ENCODE measurements at places on chromosomes 16 and 17.

- no peak overlapping the region for H3K4me3 ChIP-seq
- no peak overlapping the region for H3K27ac ChIP-seq
- no peaks in the 10 kb centered on the region for H3K4me1 ChIP-seq
- peaks cover 3% of the 10 kb centered on the region for H3K27me3 ChIP-seq
- no peaks in the 10 kb centered on the region for H3K36me3 ChIP-seq
Observed at GRCh38 chr16:87101903-87102302, 215.3 kb downstream of the C16orf95 start.

- no peaks in the 10 kb centered on the region for H3K36me3 ChIP-seq
- H3K27ac ChIP-seq: no peak within 1 kb of the TSS
- H3K4me3 ChIP-seq: no peak within 1 kb of the TSS
- DNase-seq: no peak
Observed at GRCh38 chr17:18951941-18952842, at the start of gene SLC5A10. Gene SLC5A10, plus strand, starts transcription at chr17:18952165. Its CDS starts 41 bp downstream, at chr17:18952206.

DNA sequence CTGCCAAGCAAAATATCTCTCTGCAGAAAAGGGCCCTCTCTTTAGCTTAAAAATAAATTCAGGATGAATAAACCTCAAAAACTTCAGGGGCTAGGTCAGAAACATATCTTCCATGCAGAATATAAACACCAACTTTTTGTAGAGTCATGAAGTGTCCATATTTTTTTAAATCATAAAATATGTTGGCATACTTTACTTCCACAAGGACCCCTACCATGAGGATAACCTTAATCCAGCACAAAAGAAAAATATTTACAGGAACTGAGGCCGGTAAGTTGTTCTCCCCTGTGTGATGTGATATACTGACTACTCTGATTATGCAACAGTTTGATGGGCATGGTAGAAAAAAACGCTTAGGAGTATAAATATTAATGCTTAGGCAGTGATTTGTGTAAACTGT is 264.8 kb upstream of the CDH11 start:
- no peak overlapping the region for H3K4me3 ChIP-seq
- no peaks in the 10 kb centered on the region for H3K4me1 ChIP-seq
- no peaks in the 10 kb centered on the region for H3K27me3 ChIP-seq
- H3K27ac ChIP-seq: no peak overlapping the region
- no peak for DNase-seq

DNA sequence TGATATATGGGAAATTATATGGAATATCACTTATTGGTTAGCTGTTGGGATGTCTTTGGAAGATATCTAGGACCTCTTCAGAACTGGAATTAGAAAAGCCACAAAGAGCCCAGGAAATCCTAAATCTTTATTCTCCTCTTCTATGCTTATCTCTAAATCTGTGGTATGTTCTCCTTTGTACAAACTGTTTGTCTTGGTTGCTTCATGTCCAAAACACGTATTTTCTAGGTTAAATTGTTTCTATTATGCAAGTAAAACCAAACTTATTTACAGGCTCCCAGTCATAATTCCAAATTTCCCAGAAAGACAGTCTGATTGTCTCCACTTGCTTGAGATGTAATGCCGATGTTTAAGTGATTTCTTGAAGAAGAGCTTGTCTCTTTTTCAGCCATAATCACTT is 650.9 kb downstream of the CDH11 start:
- H3K27me3 ChIP-seq: no peaks in the 10 kb centered on the region
- H3K36me3 ChIP-seq: no peaks in the 10 kb centered on the region
- H3K4me1 ChIP-seq: no peaks in the 10 kb centered on the region

- no peak for DNase-seq
- H3K27ac ChIP-seq: no peak overlapping the region
- H3K4me1 ChIP-seq: no peaks in the 10 kb centered on the region
- no peaks in the 10 kb centered on the region for H3K36me3 ChIP-seq
- peaks cover 7% of the 10 kb centered on the region for H3K27me3 ChIP-seq
- H3K4me3 ChIP-seq: no peak overlapping the region
Observed at GRCh38 chr17:7809086-7809790, 24.8 kb upstream of the KDM6B start.

- peaks cover 18% of the 10 kb centered on the region for H3K4me1 ChIP-seq
- H3K27ac ChIP-seq: no peak overlapping the region
- DNase-seq: no peak
- H3K4me3 ChIP-seq: no peak overlapping the region
Observed at GRCh38 chr17:44191369-44191768, 4.6 kb downstream of the TMUB2 start.

DNA sequence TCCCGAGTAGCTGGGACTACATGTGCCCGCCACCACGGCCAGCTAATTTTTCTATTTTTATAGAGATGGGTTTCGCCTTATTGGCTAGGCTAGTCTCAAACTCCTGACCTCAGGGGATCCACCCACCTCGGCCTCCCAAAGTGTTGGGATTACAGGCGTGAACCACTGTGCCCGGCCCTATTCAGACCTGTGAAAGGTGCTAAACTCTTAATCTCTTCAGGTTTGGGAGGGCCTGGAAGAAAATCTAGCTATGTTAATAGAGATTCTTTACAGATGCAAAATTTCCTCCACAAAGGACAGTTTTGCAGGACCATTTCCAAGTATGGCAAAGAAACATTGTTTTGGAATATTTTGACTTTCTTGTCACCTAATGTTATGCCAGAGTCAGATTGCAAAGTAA is 3.1 kb upstream of the PLA2G15 start:
- DNase-seq: no peak
- no peak overlapping the region for H3K4me3 ChIP-seq
- H3K4me1 ChIP-seq: peaks cover 28% of the 10 kb centered on the region

- no peak overlapping the region for H3K4me3 ChIP-seq
- no peak overlapping the region for H3K27ac ChIP-seq
- DNase-seq: no peak
- no peaks in the 10 kb centered on the region for H3K27me3 ChIP-seq
Observed at GRCh38 chr16:72137380-72138063, 34.4 kb downstream of the PMFBP1 start.

GRCh38 chr16:22641131-22641628 is 130.5 kb downstream of the NPIPB5 start:
- no peak overlapping the region for H3K4me3 ChIP-seq
- peak; percentile 49 for DNase-seq
- H3K4me1 ChIP-seq: no peaks in the 10 kb centered on the region
- H3K36me3 ChIP-seq: no peaks in the 10 kb centered on the region

DNA sequence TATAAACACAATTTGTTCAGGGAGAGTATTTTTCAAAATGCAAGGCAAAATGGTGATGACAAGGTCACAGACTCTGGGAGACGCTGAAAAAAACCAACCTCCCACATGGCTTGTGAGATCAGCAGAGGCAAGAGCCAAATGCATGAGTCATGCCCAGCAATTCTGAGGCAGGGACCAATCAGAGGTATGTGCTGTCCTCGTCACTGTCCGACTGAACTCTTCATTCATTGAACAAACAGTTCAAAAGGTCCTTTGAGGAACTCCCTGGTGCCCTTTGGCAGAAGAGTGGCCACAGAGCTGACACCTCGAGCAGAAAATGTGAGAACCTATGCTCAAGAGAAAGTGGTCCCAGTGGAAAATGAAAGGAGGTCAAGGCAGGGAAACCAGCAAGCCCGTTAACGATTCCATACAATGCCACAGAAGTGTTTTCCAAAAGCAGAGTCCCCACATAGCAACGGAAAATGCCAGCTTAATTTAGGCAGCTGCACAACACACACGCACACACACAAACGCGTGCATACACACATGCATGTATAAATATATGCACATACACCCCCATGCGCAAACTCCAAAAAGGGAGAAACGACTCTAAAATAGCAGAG is 50.9 kb downstream of the CDH11 start:
- H3K27me3 ChIP-seq: no peaks in the 10 kb centered on the region
- DNase-seq: no peak
- no peaks in the 10 kb centered on the region for H3K4me1 ChIP-seq
- H3K27ac ChIP-seq: no peak overlapping the region
- no peaks in the 10 kb centered on the region for H3K36me3 ChIP-seq

DNA sequence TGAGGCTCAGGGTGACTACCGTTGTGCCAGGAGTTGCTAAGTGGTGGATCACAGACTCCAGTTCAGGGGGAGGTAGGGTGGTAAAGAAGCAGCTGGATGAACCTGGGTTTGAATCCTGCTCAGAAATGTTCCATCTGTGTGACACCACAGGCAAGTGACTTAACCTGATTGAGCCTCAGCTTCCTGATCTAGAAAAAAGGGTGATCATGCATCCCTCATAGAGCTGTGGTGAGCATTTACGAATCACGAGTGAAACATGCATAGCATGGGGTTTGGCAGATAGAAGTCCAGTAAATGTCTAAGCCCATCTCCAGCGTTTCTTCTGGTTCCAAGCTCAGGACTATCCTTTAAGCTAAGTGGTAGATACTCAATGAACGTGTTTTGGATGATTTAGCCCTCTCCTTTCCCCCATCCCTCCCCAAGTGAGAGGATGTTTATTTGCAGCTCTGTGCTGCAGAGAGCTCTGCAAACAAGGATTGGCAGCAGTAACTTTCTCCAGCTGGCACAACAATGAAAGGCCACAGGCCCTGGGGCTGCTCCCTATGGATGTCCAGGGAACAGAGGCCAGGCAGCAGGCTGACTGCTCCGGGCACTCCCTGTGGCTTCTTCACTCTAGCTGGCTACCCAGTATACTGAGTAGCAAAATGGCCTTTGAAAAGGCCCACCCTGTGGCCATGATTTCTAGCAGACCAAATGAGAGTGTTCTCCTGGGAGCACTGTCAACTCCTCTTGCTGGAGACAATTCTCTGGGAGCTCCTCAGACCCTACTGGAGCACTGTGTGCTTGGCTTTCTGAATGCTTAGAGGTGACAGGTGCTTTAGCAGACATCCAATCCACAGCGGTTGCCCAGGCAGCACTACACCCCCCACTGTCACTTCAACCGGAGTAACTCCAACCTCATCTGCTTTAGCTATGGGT is 21.3 kb downstream of the CA4 start:
- no peak for DNase-seq
- H3K27ac ChIP-seq: peak overlapping the region; percentile 53
- no peaks in the 10 kb centered on the region for H3K27me3 ChIP-seq
- H3K4me1 ChIP-seq: peaks cover 16% of the 10 kb centered on the region
- H3K4me3 ChIP-seq: no peak overlapping the region

DNA sequence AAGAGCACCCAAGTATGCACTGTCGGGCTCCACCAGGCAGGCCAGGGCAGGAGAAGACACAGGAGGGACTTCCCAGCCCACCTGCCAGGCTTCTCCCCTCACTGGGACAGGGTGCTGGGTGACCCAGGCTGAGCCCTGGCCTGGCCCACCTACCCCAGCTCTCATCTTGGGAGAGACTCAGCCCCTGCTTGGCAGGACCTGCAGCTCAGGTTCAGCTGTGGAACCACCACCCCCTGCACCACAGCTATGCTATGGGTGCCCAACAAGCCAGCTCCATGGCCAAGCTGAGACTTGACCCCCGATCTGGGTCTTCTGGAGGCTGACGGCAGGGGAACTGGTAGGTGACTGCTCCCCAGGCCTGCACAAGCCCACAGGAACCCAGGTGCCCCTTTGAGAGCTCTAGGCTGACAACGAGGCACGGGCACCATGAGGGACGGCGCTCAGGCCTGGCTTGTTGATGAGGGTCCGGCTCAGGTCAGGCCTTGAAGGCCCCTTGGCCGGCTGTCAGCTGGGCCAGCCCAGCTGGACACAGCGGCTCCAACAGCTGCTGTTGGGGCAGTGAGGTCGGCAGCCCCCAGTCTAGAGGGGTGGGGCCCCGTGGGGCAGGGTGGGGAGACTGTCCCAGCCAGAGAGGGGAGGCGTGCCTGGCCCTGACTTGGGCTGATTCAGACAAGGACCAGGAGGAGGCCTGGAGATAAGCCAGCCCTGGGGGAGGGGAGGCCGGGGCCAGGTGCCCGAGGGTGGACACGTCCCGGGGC is 4.6 kb downstream of the RPUSD1 start:
- peaks cover 15% of the 10 kb centered on the region for H3K4me1 ChIP-seq
- H3K27me3 ChIP-seq: no peaks in the 10 kb centered on the region
- DNase-seq: no peak
- peaks cover 29% of the 10 kb centered on the region for H3K36me3 ChIP-seq

GRCh38 chr17:28045304-28045703 is 2.8 kb downstream of the NLK start:
- DNase-seq: no peak
- H3K4me3 ChIP-seq: peak overlapping the region; percentile 33
- no peaks in the 10 kb centered on the region for H3K27me3 ChIP-seq
- no peak overlapping the region for H3K27ac ChIP-seq
- H3K36me3 ChIP-seq: peaks cover 6% of the 10 kb centered on the region

DNA sequence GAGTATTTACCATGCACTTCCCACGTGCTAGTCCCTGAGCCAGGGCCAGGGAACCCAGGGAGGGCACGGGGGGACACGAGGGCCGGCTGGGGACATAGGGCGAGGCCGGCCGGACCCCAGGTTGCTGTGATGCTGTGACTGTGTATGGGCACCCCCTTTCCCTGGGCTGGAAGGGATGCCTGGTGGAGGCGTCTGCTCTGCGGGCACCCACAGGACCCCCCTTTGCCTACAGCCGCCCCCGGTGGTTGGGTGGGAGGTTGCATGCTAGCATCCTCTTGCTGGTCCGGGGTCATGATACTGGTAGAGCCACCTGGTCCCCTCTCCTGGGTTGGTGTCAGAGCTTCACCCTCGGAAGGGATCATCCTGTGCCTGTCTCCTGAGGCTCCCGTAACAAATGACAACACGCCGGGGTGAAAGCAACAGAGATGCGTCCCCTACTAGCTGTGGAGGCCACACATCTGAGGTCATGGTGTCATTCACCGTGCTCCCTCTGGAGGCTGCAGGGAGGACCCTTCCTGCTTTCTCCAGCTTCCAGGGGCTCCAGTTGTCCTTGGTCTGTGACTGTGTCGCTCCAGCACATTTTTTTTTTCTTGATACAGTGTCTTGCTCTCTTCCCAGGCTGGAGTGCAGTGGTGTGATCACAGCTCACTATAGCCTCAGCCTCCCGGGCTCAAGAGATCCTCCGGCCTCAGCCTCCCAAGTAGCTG is 3.1 kb upstream of the CIAO3 start:
- H3K27me3 ChIP-seq: no peaks in the 10 kb centered on the region
- peaks cover 19% of the 10 kb centered on the region for H3K4me1 ChIP-seq
- no peak overlapping the region for H3K4me3 ChIP-seq
- no peak overlapping the region for H3K27ac ChIP-seq

GRCh38 chr16:49312389-49312985 is 30.8 kb upstream of the CBLN1 start:
- H3K36me3 ChIP-seq: no peaks in the 10 kb centered on the region
- no peak for DNase-seq
- H3K4me1 ChIP-seq: no peaks in the 10 kb centered on the region
- peaks cover 4% of the 10 kb centered on the region for H3K27me3 ChIP-seq
- no peak overlapping the region for H3K4me3 ChIP-seq

DNA sequence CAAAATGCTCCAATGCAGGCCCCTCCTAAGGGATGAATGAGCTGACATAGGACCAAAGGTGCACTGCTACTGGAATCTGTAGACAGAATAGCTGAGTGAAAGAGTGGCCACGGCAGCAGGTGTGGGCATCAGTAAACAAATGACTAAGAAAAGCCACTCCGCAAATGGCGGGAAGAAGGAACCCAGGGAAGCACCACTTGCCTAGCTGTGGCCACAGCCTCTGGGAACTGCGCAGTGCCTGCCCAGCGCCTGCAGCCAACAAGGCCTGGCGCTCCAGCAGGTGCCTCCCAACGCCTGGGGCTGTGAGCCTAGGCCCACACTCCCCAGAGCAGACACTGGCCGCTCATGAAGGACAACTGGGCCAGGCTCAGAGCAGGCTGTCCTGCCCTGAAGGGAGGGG is 11.8 kb downstream of the PEMT start:
- H3K36me3 ChIP-seq: peaks cover 18% of the 10 kb centered on the region
- H3K27me3 ChIP-seq: no peaks in the 10 kb centered on the region
- no peak overlapping the region for H3K4me3 ChIP-seq
- H3K4me1 ChIP-seq: no peaks in the 10 kb centered on the region
- H3K27ac ChIP-seq: no peak overlapping the region
- no peak for DNase-seq

Measured in DND-41 (cell line).